ENCODE measurements at places on chromosomes 13 and 19.

- DNase-seq: no peak
Observed at GRCh38 chr19:6047741-6048251, 62.5 kb downstream of the RFX2 start.

DNA sequence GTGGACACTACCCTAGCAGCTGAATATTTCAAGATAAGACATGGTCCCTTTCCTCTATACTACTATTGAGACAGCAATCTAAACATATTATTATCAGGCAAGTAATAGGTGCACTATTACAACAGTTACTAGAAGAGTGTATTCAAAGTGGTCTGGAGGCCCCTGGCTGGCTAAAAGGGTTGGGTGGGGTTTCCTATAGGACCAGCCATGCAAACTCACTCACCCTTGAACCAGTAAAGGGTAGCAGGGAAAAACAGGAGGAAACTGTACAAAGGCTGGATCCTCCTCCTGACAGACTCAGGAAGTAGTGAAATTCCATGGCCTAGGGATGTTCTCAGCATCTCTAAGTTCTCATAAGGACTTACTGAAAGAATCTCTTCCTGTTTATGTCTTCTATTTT lies 7.7 kb downstream of the SMAD9 start:
- no peak for DNase-seq

DNA sequence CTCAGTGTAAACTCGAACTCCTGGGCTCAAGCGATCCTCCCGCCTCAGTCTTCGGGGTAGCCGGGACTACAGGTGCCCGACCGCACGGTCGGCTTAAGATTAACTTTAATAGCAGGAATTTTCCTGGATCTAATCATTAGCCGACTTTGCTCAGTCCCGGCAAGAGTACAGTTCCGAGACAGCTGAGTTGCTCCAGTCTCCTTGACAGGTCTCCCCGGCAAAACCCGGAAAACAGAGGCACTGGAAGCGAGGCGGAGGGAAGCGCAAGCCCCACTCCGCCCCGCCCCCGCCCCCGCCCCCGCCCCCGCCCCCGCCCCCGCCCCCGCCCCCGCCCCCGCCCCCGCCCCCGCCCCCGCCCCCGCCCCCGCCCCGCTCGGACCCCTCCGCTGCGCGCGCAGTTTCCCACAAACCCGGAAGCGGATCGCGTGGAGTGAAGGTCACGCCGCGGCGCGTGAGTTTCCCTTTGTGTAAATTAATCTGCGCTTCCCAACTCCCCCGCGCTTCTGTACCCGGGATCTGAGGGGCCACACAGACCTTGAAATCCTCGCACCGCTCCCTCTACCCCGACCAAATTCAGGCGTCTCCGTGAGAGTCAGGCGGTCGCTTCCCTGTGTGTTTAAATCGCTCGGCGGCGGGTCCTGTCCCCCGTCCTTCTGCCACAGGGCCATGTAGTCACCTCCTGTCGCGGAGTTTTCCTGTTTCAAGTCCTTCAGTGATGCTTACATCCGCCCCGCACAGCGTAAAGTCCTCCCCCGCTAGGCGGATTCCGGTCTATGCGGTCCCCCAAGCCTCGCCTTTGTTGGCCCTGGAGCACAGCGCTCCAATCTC lies at the start of gene ZNF480:
Gene ZNF480 (plus strand): TSS at position 397 of the 828 bp plus-strand sequence. CDS start 3,244 bp downstream, outside the sequence.
- peak; percentile 72 for DNase-seq

DNA sequence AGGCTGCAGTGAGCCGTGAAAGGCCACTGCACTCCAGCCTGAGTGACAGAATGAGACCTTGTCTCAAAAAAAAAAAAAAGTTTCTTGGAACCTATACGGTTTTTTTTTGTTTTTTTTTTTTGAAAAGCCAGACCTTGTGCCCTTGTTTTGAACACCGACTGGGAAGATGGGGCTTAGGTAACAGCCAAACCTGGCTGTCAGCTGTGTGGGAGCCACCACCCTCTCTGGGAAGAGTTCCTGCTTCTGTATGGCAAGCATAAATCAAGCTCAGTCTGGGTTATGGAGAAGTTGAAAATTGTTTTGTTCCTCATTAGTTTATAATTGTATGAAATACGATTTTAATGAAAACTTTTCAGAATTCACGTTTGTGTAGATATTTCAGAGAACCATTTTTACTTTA lies 39.5 kb downstream of the MPHOSPH8 start:
- DNase-seq: no peak

- DNase-seq: peak; percentile 28
Observed at GRCh38 chr13:101204270-101205020, 211.9 kb downstream of the NALCN start.

- DNase-seq: peak; percentile 28
Observed at GRCh38 chr13:74891610-74892009, 590.4 kb downstream of the TBC1D4 start.

DNA sequence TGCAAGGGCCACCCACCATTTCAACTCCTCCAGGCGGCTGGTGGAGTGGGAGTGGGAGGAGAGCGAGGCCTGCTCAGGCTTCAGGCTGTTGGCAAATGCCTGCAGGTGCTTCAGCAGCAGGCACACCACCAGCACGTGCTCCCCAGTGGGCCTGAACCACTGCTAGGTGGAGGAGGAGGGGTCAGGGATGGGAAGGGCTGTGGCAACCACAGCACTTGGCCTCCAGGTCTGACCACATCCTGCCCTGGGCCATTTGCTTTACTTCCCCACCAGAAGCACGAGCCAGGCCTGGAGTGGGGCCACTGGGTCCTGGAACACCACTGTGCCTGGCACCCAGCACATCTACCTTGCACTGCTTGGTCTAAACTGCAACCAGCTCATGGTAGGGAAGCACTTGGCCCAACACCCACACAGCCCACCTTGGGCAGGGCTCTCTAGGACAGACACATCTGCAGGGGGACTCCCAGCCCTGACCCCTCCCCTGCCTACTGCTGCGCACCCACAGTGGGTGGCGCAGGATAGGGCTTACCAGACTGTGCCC lies 26.2 kb downstream of the TUBA3C start:
- no peak for DNase-seq

DNA sequence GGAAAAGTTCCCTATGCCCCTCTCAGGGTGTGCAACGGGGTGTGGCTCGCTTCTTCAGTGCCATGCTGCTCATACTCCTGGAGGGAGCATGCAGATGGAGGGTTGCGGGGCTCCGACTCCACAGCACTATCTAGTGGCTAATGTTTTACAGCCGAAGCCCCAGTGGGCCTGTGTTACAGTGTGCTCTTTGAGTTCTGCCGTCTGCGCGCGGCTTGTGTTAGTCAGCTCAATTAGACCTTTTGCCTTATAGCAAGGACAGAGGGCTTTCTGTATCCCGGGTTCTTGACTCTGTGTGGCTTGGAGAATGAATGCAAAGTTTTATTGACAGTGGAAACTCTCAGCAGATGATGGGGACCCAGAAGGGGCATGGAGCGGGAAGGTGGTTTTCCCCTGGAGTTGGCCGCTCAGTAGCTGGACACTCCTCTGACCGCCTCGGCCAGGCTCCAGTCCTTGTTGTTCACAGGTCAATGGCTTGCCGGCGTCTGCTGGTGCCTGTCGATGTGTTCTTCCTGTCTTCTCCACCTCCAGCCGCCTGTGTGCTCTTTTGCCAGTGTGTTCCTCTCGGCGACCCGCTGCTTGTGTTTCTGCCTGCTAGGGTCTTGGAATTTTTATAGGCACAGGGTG lies 383.4 kb downstream of the LMO7 start:
- no peak for DNase-seq

DNA sequence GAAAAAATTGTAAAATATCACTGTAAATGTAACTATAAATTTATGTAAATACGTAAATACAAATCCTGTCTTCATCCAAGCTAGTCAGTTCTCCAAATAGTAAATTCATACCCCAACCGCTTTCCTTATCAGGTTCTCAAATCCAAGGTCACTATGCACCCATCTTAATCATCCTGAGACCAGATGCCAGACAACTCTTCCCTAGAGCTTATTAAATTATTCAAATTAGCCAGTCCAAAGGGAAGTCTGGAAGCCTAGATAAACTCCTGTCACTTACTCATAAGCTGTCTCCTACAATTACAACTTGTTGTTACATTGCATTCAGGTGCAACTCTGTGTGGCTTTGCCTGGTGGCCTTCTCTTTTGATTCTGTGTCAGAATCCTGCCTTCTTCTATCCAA lies 836.1 kb upstream of the PCDH20 start:
- DNase-seq: no peak

DNA sequence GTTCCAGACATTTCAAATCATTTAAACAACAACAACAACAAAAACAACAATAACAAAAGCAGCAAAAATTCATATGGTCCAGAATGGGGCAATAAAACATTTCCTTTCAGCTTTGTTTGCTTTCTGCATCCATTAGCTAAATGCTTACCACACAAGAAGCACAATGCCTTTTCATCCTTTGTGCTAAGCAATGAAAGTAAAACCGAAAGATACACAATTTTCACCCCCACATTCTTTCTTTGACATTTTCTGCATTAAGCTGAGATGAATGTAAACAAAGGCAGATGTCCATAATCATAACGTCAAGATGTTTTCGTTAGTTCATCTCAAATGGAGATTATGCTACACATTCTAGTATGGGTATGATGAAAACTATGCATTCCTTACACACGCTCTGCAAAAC lies 568.5 kb downstream of the SLITRK6 start:
- DNase-seq: no peak

DNA sequence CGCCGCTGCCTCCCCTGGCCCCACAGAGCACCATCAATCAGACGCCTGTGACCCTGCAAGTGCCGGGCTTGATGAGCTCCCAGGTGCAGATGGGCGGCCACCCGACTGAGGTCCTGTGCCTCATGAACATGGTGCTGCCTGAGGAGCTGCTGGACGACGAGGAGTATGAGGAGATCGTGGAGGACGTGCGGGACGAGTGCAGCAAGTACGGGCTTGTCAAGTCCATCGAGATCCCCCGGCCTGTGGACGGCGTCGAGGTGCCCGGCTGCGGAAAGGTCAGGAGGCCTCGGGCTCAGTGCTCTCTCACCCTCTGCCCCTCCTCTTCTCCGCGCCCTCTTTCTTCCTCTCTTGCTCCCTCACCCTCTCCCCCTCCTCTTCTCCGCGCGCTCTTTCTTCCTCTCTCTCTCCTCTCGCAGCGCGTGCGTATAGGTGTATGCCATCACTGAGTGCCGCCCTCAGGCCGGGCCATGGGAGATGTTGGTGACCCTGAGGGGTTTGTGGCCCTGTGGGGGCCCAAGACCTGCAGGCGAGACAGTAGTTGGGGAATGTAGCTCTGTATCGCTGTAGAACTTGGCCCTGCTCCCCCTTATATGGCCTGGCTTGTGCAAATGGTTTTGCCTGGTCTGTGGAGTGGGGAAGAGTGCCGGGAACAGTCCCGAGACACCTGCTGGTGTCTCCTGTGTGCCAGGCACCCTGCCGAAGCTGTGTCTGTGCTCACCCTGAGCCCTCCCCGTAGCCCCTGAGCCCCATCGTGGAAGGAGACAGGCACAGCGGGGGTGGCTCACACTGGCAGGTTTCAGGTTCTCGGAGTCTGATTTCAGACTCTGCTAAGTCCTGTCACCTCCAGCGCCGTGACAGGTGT lies 5.4 kb upstream of the EPN1 start:
- DNase-seq: no peak

DNA sequence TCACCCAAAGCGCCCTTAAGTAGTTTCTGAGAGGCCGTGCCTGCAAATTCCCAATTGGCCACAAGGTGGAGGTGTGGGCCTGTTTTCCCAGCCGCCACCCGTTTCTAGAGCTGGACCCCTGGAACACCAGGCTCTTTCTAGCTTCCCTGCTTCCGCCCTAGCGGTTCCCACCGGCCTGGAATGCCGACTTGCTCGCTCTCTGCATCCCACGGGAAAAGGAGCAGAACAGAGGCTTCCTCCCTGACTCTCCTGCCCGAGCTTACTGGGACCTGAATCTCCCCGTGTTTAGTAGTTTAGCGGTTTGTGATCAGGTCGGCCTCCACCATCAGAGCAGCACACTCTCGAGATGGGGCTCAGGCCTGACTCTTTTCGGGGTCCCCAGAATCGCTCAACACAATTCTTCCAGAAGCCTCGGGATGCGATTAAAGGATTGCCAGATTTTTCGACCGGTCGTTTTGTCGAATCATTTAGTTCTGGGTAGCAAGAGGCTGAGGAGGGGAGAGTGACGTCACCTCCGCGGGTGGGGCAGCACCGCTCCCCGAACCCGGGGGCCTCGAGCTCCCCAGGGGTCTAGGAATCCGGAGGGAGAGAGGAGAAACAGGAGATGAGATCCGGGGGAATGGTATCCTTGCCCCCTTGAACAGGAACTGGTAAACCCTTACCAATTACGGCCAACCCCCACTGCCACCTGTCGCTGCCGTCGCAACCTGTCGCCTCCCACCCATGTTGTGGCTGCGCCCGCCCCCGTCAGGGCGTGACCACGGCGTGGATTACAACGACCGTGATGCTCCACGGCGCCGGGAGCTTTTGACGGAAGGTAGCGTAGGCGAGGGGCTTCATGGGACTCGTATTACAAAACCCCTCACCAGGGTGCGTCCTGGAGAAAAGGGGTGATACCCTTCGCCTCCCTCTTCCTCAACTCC lies 8.0 kb downstream of the NAPSA start:
- DNase-seq: peak; percentile 26

DNA sequence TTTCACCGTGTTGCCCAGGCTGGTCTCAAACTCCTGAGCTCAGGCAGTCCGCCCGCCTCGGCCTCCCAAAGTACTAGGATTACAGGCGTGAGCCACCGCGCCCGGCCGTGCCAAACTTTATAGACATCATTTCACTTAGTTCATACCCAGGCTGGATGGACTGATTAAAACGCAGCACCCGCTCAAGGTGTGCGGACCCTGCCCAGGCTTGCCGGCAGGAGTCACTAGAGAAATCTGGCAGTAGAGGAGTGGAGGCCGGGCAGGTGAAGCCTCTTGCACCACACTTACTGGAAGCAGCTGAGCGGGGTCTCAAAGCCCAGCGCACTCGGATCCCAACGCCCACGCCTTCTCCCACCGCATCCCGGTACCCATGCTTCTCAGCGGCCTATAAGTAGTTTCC lies 11.4 kb downstream of the PTGIR start:
- no peak for DNase-seq

DNA sequence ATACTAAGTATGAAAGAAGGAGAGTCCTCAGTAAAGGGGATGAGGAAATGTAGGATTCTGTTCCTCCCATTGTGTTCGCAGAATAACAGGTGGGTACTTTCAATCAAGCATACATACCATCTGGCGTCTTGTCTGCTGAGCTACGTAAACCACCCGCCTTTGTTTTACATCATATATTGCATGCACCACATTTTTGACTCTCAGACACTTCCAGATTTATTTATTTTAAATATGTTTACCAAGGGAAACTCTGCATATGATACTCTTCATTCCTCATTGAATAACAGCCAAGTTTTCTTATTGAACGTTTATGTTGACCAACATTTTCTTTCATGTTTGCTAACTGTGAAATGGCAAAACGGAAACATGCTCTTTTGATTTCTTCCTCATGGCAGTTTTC lies 174.1 kb downstream of the FGF14 start:
- no peak for DNase-seq

DNA sequence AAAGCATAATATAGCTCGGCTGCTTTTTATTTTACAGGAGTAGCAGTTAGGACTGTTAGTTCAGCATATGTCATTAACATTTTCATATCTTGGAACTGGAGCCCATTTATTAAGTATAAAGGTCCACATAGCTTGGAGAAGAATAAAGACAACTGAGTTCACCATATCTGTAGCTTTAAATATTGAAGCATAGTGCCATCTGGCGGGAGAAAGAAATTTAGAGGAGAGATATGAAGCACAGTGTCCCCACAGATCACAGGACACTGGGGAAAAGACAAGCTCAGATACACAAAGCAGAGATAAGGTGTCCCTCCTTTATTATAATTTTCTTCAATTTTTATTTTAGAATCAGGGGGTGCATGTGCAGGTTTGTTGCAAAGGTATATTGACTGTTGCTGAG lies 104.7 kb upstream of the FREM2 start:
- peak; percentile 25 for DNase-seq

- DNase-seq: no peak
Observed at GRCh38 chr13:32039056-32039455, 7.5 kb downstream of the FRY start.
